ENCODE measurements at places on chromosomes 5 and 9. TPM values are rescaled to one million over a fixed set of nuclear protein-coding genes. Genes with fewer than 3 reads are reported as not detected.

CDHR2 gene
- 0.02 TPM for total RNA-seq

NMRK1 gene
- 5.9 TPM for total RNA-seq

IL5 gene
- not detected for total RNA-seq

C5orf58 gene
- not detected for total RNA-seq

OLFM1 gene
- total RNA-seq: 9.6 TPM

PCDHB16 gene
- total RNA-seq: 0.30 TPM

DOCK8 gene
- 0.72 TPM for total RNA-seq

Measured in A549 treated with RU486 at 1 μM for 4 hours (cell line).